T-helper 9 cell (primary cell): ENCODE measurements at places on chromosomes 3 and 15.

DNA sequence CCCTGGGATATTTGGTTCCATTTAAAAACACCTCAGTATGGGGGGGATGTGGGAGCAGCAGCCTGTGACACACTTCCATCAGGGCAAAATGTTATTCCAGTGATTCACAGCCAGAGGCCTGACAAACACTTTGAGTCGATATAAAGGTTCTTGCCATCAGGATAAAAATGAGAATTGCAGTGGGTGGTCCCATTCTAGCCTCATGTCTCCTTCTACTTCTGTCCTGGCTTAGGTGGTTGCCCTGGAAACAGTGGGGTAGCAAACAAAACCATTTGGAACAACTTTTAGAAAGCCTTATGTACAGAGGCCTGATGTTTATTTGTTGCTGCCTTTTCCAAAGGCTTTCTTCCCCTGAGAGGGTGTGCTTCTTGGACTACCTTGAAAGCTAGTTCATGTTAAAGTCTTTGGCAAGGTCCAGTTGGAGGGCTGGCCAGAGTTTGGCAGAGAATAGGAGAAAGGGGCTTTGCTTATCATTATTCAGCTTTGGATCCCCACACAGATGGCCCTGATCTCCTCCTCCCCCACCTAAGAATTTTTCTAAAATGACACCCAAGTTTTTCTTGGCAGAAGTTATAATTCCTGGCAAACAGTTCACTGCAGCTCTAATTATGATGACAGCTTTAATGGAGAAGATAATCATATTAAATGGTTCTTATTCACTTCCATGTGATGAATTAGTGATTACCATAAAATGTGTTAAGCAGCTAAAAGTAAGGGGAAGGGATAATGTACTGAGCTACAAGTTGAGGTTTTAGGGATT lies 84.2 kb upstream of the ZNF280D start:
- DNase-seq: no peak

- DNase-seq: no peak
These were observed 85.5 kb downstream of the VPS13C start for GRCh38 chr15:61974759-61975158.

GRCh38 chr15:72858205-72858604 lies 74.6 kb upstream of the ADPGK start:
- no peak for DNase-seq

- no peak for DNase-seq
These were observed 76.7 kb downstream of the FLNB start for GRCh38 chr3:58084788-58085543.

DNA sequence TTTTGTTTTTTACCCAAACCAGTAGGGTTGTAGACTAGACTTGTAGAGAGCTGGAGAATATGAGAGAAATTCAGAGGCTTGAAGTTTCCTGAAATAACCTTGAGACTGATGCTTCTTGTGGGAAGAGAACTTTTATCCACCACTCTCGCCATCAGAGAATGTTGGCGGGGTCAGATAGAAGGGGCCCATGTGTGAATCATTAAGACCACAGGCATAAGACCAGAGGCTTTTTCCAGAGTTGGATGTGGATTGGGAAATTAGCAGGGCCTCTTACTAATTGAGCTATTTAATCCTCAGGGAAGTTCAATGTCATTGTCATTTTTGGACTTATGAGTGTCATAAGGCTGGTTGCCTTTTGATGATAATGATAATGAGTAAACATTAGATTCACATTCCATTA lies 246.9 kb upstream of the THRB start:
- no peak for DNase-seq

- DNase-seq: no peak
These were observed 59.4 kb downstream of the TMEM44 start for GRCh38 chr3:194573680-194574437.

DNA sequence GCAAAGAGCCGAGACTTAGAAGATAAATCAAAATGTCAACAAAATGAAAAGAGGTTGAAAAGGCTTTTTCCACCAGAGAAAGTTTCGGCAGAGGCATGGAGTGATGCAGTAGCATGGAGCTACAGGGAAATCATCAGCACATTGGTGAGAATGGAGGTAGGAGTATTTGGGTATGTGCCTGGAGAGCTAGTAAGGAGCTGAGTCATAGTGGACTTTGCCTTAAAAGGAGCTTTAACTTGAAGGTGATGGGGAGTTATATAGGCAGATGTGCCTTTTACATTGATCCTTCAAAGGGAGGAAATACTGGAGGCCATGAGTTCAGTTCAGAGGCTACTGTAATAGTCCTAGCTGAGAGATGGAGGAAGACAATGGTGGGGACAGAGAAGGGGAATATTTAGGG lies 44.3 kb downstream of the IL5RA start:
- DNase-seq: no peak

- no peak for DNase-seq
These were observed 68.5 kb downstream of the TMCO5A start for GRCh38 chr15:38002883-38003477.

- DNase-seq: no peak
These were observed 24.0 kb upstream of the MUC20 start for GRCh38 chr3:195696632-195697278.
